Osteoblast (primary cell): ENCODE measurements at places on chromosomes 1 and 21. TPM values are rescaled to one million over a fixed set of nuclear protein-coding genes. Genes with fewer than 3 reads are reported as not detected.

- no peak for DNase-seq
Observed at GRCh38 chr1:229098903-229099578, 171.9 kb upstream of the RAB4A start.

DNA sequence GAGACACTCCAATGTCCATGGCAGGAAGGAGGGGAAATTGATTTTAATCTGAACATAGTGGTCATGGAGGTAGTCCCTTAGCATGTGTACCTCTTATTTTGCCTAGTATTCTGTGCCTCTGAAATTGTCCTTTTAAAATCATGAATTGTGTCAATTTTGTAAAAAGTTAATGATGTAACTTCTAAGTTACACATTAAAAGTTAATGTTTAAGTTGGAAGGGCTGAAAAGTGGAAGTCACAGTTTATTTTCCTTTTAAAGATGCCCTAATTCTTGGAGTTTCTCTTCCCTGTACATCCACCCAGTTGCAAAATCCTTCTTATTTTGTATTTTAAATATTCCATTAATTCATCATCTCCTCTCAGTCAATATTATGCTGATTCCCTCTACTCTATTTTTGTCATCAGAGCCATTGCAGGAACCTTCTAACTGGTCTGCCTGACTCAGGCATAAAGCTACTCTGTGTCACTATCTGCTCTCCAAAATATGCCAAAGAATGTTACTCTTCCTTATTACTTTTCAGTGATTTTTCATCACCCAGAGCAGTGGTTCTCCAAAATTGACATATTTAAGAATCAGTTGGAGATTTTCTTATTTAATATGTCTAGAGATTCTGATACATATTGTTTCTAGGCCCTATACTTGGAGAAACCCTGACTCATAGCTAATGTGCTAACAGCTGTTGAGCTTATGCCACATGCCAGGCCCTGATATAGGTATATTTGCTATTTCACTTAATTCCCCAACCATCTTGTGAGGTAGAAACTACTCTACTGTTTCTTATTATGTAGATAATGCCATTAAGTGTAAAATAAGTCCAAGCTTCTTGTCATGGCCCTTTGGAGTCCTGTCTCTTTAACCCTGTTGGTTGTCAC lies 5.1 kb downstream of the HOOK1 start:
- DNase-seq = no peak

DNA sequence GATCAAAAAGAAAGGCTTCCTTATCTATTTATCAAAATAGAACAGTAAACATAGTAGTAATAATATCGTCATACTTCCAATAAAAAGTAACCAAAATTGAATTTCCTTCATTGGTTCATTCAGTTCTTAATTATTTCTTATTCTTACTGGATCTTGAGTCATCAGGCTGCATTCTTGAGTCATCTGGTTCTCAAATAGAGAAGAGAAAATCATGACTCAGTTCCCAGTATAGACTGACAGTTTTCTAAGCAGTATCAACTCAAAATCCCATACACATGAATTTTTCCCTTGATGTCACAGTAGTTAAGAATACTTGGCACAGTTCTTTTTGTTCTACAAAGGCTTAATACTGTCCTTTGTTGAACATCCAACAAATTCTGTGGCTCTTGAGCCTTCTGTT lies 626.9 kb upstream of the ADGRL4 start:
- DNase-seq = peak; percentile 66

The C1orf35 gene
- total RNA-seq = 5.3 and 5.4 TPM in 2 replicates

The ITLN1 gene
- total RNA-seq = not detected in 2 replicates
